ENCODE measurements at places on chromosomes 5 and 9.
A peak's percentile ranks its signal among the peaks of the same experiment; 100 is the strongest.

GRCh38 chr9:91433180-91433579, 9.5 kb upstream of the NFIL3 start:
- no peak for DNase-seq

GRCh38 chr5:107469485-107470294, 201.0 kb downstream of the EFNA5 start:
- no peak for DNase-seq

- no peak for DNase-seq
Measured at GRCh38 chr9:78239506-78239905, 3.6 kb downstream of the CEP78 start.

DNA sequence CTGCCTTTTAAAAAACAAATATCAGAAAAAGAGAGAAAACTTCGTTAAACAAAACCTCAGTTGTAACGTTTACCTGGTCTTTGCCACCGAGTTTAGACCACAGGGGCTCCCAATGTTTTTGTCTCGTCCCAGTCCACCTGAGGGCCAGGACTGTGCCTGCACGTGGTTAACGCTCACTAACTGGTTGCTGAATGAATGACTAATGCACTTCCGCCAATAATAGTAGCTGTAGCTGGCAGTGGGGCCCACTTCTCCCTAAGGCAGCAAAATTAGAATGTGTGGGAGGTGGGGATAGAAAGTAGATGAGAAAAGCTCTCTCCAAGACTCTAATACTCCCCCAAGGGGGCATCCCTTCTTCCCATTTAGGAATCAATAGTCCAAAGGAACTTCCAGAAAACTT, 29.1 kb upstream of the MED27 start:
- no peak for DNase-seq

DNA sequence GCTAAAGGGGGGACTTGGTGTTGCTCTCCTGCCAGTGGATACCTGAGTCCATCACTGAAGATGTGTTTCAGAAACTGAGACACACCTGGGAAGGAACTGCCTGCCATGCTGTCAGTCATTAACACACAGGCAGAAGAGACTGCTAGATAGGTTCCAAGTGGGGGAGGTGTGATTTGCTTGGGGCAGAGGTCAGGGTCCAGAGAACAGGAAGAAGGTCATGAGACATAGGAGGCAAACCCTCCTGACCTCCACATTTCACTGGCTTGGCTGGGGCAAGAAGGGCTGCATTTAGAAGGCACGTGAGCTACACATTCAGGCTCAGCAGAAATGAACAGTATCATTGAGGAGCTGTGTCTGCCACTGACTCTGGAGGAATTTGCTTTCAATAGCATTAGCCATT, 215.8 kb downstream of the HSPA4 start:
- DNase-seq: no peak

GRCh38 chr5:134113902-134114875, at the start of gene TCF7:
TCF7 (plus strand) TSS chr5:134114681; CDS start chr5:134114907, 226 bp downstream.
- DNase-seq: peak; percentile 77

- no peak for DNase-seq
Measured at GRCh38 chr5:153551537-153552079, 61.1 kb downstream of the GRIA1 start.

DNA sequence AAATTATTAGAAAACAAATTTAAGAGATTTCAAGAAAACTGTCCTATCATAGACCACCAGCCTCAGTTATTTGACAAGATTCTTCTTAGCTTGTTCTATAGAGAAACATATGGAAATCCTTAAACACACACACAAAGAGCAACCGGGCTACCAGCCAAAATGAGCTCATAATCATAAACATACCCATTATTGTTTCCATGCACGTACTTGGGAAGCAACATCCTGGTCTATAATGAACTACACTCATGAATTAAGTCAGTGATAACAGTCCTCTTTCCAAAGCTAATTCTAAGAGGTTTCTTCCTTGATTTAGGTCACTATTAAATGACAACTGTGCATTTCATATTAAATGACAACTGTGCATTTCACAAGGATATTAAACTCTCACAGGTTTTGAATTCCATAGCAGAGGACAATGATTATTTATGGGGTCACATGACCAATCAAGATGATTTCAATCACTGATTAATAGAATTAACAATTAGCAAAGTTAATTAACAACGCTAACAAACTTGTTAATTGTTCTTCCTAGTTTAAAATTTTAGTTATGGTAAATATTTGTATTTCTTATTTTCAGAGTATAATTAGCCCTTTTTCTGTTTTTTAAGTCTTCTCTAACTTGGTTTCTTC, 77.0 kb downstream of the OXCT1 start:
- no peak for DNase-seq

DNA sequence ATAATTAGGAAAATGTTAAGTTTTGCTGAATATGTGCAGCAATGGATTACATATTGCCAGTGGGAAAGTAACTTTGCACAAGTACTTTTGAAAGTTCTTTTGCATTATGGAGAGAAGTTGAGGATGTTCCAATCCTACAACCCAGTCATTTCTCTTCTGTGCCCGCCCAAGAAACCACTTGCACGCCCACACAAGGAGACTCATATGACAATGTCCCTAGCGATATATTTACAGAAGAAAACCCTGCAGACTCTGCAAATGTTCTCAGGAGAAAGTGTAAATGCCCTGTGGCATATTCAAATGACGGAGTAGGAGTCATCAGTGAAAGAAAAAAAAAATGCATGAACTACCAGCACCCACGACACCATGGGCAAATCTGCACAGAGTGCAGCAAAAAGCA, 356.5 kb downstream of the CTNND2 start:
- DNase-seq: no peak

- no peak for DNase-seq
Measured at GRCh38 chr9:107945961-107946360, 456.4 kb upstream of the KLF4 start.

GRCh38 chr5:53480416-53481158, at the start of gene FST:
FST (plus strand) TSS chr5:53480629; CDS start chr5:53480792, 163 bp downstream.
- DNase-seq: no peak

- DNase-seq: no peak
Measured at GRCh38 chr9:36903541-36904435, 130.3 kb downstream of the PAX5 start.

DNA sequence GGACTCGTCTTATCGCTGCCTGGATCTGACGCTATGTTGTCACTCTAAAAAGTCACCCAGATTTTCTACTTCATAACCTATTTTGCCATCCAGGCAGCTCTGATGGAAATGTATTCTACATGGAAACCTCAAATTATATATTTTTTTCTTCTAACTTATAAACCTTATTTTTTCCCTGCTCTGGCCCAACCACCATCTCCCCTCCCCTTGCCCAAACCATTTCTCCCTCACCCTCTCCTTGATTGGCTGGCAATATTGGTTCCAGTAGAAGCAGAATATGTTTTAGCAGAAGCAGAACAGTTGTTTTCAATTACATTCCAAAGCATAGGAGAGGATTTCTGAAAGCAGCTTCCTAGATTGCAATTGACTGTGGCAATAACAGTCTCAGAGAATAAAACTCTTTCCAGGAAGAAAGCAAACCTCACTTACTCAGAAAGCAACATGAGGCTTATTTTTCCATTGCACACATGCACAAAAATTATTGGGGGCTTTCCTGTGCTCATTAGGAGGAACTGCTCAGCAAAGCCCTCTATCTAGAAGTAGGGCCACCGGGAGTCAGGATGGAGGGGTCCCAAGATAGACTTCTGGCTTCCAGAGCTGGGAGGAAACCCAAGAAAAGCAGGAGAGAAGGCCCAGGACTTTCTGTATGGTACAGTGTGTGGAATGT, 191.8 kb downstream of the ESM1 start:
- DNase-seq: no peak

GRCh38 chr9:87676976-87677775, 48.7 kb upstream of the CTSL start:
- DNase-seq: no peak

- DNase-seq: no peak
Measured at GRCh38 chr5:143435210-143435657, 31.7 kb upstream of the NR3C1 start.

- DNase-seq: no peak
Measured at GRCh38 chr9:116062206-116062550, 91.4 kb upstream of the PAPPA start.

DNA sequence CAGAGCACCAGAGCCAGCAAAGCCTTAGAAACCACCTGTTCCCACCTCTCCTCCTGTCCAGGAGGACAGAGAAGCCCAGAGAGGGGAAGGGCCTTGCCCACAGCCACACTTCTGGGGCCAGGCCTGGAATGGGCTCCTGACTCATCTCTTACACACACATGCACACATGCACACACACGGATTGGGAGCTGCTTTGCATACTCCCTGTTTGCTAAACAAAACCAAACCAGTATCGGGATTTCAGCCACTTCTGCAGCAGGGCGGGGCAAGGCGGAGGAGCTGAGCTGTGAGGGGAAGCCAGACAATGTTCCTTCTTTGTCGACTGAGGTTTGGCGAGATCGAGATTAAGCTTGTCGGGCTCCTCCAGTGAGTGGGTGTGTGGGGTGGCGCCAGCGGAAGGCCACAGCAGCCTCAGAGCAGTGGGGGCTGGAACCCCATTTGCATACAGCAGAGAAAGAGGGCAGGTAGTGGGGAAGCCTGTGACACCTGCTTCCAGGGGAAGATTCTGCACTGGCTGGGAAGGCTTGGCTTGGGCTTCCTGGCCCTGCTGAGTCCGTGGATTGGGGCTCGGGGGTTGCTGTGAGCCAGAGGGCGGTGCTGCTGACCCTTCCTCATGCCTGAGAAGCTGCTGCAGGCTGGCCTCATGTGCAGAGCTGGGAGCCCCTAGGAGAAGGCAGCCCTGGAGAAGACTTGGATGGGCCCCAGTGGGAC, 16.1 kb downstream of the GFI1B start:
- no peak for DNase-seq

DNA sequence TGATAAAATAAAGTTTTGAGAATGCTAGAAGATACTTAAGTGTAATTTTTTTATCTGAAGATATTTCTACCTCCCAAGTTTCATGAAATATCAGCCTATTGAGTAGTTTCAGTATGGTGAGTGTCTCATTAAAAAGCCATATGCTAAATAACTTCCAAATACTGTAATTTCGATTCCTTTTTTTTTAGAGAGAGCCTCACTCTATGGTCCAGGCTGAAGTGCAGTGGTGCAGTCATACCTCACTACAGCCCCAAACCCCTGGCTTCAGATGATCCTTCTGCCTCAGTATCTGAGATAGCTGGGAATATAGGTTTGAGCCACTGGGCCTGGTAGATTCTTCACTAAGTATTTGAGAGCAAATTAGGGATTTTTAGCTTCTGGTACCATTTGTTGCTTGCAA, 24.5 kb downstream of the CDC42SE2 start:
- DNase-seq: no peak

DNA sequence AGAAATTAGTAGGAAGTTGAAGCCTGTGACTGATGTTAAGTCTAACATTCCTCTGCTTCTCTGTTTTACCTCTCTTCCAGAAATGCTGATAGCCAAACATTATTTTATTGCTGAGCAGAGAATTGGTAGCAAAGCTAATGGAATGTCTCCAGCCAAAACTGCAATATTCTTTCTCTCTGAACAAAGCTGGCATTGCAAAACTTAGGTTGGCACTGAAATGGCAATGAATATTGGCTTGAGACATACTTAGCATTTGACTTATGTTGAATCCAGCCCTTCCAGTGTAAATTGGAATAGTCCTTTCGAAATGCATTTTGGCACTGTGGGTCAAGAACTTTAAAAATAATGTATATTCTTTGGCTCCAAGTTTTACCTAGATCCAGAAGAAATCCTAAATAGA, 21.1 kb downstream of the FAF2 start:
- no peak for DNase-seq

DNA sequence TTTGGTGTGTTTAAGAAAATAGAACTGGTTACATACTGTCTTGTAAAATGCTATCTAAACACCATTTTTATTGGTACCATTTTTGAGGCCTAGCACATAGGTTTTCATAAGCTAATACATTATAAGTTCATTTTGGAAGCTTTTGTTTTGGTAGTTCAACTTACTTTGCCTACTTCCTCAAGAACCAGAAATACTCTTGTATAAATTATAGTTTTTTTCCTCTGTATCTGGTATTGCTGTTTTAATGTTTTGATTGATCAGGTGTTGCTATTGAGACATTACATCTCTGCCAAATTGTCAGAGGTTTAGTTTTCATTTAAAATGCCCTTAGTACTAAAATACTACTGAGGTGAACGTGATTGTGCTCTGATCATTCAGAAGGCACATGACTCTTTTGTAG, 90.6 kb upstream of the GRHPR start:
- DNase-seq: no peak

All from activated CD8-positive, alpha-beta memory T cell treated with anti-CD3 and anti-CD28 coated beads for 1 hour (primary cell).